Astrocyte of the spinal cord (primary cell): ENCODE measurements at places on chromosomes 16 and 17.

DNA sequence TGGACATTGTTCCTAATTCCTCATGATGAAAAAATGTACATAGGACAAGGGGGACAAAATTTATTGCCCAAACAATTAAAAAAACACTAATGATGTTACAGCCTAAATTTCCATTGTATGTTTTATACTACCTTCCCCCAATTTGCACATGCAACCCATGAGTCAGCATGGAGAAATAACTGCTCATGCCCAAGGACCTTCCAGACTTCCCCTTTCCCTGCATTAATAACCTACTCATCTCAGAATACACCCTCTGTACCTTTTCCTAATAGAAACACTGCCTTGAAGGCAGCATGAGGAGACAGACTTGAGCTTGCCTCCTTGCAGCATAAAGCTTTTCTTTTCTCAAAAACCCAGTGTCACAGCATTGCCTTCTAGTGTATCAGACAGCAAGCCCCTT lies 2402.8 kb downstream of the TP53TG3F start:
- DNase-seq, result no peak

DNA sequence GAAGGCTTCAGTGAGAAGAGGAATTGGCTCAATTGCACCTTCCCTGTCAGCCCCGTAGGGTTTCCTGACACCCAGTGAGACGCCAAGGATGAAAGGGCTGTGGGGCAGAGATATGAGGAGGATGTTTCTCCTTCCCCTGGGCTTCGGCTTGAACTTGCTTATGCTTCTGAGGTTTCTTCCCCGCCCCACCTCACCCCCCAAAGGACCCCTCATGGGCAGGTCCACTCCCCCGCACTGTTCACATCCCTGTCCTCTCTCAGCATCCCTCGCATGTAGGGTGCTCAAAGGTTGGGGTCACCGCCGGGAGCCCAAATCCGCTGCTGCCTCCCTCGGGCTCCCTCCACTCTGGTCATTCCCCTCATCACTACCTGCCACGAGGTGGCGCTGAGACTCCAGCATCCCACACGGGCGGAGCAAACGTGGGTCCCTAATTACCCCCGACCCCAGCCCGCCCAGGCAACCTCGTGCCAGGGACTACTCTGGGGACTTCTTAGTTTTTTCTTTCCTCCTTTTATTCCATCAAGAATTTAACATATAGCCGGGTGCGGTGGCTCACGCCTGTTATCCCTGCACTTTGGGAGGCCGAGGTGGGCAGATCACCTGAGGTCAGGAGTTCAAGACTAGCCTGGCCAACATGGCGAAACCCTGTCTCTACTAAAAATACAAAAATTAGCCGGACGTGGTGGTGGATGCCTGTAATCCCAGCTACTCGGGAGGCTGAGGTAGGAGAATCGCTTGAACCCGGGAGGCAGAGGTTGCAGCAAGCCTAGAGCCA lies 3.3 kb upstream of the TRARG1 start:
- DNase-seq, result peak; percentile 17

- no peak for DNase-seq
Measured at GRCh38 chr17:45256114-45256966, 5.6 kb downstream of the SPATA32 start.

DNA sequence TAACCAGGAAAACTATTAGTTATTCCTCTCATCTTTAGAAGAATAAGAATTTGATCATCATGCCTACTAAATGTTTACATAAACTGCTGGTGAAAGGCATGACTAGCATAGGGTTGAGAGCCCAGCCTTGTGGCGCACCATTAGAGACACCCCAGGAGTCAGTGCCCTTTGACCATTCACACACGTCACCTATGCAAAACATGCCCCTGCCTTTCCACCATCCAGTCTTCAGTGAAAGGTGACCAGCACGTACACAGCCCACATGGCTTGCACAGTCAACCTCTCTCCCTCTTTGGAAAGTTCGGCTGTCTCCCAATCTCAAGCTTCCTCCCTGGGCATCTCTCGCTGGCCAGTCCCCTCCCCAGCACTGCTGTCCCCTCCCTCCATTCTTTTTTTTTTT lies 150.3 kb downstream of the ENGASE start:
- DNase-seq, result no peak

DNA sequence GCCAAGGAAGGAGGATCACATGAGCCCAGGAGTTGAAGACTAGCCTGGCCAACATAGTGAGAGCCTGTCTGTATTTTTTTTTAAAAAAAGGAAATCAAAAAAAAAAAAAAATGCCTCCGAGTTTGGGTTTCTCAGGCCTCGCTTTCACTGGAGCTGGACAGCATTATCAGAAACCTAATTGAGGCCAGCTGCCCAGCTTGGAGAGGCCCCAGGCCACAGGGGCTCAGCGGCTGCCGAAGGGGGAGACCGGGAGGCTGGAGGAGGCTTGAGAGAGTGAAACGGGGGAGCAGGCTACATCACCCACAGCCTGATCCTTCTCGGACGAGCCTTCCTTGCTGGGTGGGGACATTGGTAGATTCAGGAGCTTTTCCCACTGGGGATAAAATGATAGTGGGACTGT lies 5.1 kb downstream of the TTYH2 start:
- no peak for DNase-seq

- no peak for DNase-seq
Measured at GRCh38 chr17:46931596-46931995, 8.6 kb downstream of the GOSR2 start.

DNA sequence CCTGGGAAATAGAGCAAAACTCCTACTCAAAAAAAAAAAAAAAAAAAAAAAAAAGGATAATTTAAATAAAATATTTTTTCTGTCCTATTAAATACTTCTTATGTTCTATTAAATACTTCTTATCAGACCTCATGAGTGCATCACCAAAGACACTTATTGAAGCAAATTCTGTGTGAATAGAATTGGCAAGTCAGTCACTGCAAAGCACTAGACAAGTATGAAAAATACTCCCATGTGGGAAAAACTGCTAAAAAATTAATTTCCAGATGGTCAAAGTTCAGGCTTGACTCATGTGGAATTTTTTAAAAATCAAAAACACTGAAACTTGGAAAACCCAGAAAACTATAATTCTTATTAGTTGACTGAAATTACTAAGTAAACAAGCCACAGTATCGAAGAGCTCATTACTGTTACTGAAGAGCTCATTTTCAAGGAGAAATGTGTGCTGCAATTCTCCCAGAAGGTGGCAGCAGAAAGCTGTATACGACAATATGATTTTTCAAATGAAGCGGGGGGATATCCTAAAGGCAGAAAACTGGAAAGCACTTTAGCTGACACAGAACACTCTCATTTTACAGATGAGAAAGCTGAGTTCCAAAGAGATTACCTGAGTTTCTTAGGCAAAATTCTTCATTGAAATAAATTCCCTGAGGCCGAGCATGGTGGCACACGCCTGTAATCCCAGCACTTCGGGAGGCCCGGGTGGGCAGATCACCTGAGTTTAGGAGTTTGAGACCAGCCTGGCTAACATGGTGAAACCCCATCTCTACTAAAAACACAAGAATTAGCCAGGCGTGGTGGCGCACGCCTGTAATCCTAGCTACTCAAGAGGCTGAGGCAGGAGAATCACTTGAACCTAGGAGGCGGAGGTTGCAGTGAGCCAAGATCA lies 15.9 kb upstream of the FBXO47 start:
- peak; percentile 73 for DNase-seq

DNA sequence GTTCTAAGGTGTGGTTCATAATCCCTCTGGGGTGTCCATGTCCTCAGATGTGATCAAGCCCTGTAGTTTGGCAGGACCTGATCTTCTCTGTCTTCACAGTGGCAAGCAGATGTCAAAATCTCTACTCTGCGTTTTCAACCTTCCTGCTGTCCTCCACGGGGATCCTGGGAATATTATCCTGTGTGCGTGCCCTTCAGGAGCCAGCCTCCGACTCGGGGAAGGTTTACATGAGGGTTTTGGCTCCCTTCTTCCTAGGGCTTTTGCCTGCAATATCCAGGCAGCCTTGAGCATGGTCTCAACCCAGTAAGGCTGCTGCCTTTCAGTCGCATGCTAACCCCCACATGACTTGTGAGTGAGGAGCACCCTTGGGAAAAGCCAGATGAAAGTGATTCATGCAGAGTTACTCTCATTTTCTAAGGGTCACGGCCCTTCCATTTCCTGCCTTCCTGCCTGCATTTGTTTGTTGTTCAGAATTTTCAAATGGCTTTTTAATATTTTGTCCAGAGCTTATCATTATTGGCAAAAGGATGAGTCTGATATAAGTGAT lies 202.2 kb upstream of the CHMP6 start:
- peak; percentile 89 for DNase-seq

- DNase-seq, result no peak
Measured at GRCh38 chr16:88651989-88652761, 1.3 kb upstream of the CYBA start.

DNA sequence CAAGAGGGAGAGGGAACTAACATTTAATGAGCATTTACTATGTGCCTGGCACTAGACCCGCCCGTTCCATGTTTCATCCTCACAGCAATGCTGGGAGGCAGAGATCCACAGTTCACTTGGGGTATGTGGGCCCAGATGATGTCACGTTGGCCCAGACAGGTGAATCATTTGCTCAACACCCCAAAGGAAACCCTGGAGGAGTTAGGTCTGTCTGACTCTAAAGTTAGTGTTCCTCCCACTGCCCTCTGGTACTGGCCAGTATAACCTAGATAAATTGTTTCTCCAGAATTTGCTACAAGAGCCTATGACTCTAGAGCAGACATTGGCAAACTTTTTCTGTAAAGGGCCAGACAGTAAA lies 164.6 kb downstream of the VPS53 start:
- peak; percentile 19 for DNase-seq

DNA sequence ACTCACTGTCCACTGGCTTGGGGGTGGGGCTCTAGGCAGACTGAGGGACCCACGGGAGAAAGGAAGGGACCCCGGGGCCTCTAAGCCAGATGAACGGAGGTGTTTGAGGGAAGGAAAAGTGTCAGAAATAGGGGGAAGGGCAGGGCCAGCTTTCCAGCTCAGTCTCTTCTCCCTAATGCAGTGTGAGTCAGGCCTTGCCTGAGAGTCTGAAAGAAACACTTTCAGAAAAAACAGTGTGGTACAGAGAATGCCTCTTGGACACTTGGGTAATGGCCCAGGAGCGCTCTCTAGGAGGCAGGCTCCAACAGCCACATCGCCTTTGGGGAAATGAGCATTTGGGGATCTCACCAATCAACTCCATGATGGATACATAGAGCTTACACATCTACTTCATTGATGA lies 46.9 kb downstream of the NDEL1 start:
- DNase-seq, result no peak

DNA sequence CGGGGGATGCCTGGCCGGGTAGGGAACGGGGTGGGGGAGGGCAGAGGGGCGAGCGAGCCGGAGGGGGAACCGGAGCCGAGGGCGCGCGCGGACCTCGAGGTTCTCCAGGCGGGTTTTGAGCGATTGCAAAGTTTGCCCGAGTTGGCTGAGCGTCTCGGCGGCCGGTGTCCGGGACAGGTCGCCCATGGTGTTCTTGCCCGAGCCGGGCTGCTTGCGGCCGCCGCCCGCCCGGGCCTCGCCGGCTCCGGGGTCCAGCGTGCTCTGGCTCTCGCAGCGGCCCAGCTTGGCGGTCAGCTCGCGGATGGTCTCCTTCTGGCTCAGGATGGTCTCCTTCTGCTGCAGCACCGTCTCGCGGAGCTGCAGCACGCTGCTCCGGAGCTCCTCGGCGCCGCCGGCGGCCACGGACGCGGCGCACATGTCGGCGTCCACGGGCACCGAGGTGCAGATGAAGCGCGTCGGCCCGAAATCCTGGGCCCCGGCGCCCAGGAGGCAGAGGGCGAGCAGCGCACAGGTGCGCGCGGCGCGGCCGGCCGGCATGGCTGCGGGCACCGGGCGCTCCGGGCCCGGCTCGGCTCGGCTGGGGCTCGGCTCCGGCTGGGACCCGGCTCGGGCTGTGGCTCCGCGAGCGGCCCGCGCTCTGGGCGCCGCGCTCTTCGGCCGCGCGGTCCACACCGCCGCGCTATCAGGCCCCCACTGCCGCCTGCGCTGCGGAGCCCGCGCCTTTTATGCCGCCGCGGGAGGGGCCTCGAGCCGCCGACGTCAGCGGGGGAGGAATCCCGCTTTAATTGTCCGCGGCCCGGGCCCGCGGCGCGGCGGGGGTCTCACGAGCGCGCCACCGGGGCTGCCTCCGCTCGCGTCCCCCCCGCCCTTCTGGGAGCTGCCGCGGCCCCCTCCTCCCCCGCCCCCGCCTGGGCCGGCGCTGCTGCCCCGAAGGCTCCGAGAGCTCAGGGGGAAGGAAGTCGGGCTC lies at the start of gene NPTX1:
Gene NPTX1 (minus strand): TSS at position 698 of the 967 bp plus-strand sequence. CDS start 161 bp downstream, at position 537.
- DNase-seq, result no peak

GRCh38 chr17:40445751-40446468 lies 2.7 kb downstream of the IGFBP4 start:
- DNase-seq, result no peak

GRCh38 chr17:54876656-54877195 lies 23.9 kb upstream of the TOM1L1 start:
- no peak for DNase-seq

- DNase-seq, result no peak
Measured at GRCh38 chr17:32916134-32916533, 11.8 kb upstream of the TMEM98 start.

- DNase-seq, result no peak
Measured at GRCh38 chr17:48295362-48296288, 134.4 kb downstream of the SKAP1 start.

GRCh38 chr17:75588596-75589011 lies 1.0 kb downstream of the MYO15B start:
- no peak for DNase-seq

DNA sequence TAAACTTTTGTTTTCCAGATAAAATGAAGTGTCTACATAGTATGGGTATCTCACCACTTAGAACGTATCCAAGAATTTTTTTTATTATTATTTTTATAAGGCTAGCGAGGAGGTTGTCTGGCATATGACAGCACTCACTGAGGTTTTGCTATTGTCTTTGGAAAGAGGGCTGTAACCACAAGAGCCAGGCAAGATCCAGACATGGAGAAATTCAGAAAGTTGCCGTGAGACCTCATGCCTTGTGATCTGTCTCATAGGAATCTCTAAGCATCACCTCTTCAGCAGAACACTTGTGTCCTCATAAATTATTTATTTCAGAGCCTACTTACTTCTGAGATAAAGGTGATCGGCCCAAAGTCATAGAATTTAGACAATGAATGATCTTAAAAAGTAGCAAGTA lies 410.8 kb downstream of the CDH11 start:
- peak; percentile 89 for DNase-seq

DNA sequence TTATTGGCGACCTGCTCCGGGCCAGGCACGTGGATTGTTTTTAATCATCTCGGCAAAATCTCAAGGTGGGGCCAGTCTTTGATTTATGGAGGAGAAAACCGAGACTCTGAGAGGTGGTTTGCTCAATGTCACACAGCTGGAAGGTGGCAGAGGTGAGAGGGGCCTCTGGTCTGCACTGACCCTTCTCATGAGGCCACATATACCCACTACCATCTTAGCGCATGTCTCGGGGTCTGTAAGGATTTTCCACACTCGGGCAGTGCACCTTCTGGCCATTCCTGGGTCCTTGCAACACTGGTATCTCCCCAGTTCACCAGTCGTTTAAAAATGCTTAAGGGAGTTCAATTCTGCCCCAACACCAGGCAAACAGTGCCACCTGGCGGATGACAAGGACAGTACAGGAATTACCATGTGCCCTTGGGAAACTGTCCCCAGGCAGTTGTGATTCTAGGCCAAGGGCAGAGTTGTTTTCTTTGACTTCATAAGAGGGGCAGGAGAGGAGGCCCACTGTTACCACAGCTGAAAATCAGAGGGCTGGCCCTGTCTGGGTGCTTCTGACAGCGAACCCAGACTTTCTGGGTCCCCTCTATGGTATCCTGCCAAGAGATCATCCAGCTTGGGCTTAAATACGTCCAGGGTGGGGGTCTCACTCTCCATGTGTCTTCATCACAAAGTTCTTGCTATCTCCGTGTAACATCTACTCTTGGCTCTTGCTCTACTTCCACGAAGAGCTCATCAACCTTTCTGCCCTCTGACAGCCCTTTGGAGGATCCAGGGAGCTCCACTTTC lies 39.4 kb upstream of the RAI1 start:
- peak; percentile 69 for DNase-seq

- no peak for DNase-seq
Measured at GRCh38 chr16:2475413-2476344, 752 bp downstream of the TBC1D24 start.
